Stimulated activated CD8-positive, alpha-beta memory T cell treated with anti-CD3 and anti-CD28 coated beads, Interleukin-4, amount 100 ng/mL, for 1 hour (primary cell): ENCODE measurements at places on chromosomes 16 and 17.

GRCh38 chr16:80103463-80103862, 437.3 kb upstream of the DYNLRB2 start:
- no peak for DNase-seq

GRCh38 chr17:36784633-36785032, 152.6 kb upstream of the LHX1 start:
- DNase-seq = no peak

GRCh38 chr16:85762970-85763369, 12.1 kb upstream of the C16orf74 start:
- DNase-seq = no peak

- no peak for DNase-seq
These were observed 14.5 kb downstream of the CD300LB start for GRCh38 chr17:74516561-74517328.

DNA sequence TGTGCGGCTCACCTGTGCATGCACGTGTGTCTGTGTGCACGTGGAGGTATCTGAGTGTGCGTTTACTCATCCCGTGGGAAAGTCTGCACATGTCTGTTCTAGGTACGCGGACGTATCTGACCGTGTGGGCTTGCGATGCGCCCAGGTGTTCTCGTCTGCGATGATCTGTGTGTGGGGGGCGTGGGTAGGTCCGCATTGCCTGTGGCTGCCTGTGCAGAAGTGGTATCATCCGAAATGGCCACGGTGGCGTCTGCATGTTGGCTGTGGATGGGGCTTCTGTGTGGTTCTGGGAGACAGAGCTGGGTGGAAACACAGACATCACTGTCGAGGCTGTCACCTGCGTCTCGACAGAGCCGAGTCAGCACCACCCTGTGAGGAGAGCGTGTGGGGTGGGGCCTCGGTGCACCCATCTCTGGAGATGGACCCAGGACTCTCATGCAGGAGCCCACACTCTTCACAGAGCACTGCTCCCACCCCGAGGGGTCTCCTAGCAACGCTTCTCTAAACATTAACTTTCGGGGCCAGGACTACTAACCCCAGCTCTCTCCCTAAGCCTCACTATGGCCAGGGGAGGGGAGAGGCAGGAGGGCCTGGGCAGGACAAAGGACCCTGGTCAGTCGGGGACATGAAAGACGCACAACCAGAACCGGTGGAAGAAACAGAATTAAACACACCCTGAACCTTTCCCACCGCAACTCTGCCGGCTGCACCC, 8.4 kb downstream of the DPEP1 start:
- DNase-seq = no peak

DNA sequence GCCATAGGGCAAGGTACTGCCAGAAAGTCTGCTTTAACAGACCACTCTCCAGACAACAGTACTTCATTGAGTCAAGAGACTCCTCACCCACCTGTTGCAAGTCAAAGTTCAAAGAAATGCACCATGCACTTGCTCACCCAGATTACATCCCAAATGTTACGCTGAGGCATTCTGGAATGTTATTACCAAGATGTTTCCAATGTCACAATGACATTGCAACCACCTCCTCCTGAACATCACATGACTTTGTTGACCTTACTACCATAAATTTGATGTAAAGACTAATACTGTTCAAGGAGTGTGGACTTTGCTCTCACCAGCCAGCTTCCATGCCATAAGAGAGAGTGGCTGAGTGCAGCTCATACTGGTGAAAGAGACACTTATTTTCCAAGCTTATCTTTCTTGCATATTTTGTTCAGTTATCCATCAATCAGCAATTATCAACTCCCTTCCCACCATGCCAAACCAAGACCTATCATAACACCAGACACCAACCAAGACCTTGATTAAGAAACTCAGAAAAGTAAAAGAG, 58.5 kb upstream of the BCAR1 start:
- no peak for DNase-seq

- no peak for DNase-seq
These were observed 24.3 kb downstream of the TAC4 start for GRCh38 chr17:49823614-49824013.

- no peak for DNase-seq
These were observed 63.0 kb upstream of the CBX4 start for GRCh38 chr17:79902146-79902791.

- DNase-seq = no peak
These were observed 28.9 kb upstream of the GSE1 start for GRCh38 chr16:85584267-85584666.

GRCh38 chr16:1059310-1059709, 13.2 kb upstream of the SSTR5 start:
- no peak for DNase-seq

DNA sequence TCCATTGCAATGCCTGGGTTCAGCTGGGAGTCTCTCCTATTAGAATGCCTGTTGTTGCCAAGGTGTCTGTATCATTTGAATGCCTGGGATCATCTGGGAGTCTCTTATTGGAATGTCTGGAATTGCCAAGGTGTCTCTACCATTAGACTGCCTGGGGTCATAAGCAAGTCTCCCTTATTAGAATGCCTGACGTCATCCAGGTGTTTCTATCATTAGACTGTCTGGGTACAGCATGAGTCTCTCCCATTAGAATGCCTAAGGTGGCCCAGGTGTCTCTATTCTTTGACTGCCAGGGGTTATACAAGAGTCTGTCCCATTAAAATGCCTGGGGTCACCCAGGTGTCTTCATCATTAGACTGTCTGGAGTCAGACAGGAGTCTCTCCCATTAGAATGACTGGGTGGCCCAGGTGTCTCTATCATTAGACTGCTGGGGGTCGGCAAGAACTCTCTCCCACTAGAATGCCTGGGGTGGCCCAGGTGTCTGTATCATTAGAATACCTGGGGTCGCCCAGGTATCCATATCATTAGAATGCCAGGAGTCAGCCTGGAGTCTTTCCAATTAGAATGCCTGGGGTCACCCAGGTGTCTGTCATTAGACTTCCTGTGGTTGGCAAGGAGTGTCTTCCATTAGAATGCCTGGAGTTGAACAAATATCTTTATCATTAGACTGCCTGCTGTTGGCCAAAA, 2274.0 kb downstream of the TP53TG3F start:
- no peak for DNase-seq

DNA sequence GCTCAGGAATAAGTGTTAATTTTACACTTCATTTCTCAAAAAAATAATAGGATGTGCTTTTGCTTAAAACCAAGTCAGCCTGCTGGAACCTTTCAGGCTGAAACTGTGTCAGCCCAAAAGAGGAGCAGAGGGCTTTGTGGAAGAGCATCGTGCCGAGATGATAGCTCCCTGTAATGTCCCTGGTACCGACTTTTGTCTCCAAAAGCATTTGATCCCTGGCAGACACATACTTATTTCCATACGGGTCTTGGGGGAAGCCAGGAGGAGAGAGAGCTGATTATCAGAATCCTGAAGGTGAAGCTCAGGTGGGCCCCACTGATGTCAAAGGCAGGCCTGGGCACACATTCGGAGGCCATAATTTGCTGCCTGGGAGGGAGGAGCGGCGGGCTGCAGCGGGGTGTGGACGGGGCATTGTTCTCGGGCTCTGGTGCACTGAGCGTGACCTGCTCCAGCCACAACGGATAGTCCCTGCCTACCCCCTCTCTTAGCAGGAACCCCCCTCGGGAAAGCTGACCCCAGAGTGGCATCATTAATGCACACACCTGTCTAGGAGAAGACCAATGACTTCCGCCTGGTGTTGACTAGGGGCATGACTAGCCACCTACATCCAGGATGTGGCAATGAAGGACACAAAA, 155.9 kb downstream of the C16orf78 start:
- no peak for DNase-seq

GRCh38 chr16:51231702-51232101, 80.6 kb upstream of the SALL1 start:
- DNase-seq = no peak

- no peak for DNase-seq
These were observed 96.5 kb downstream of the WSCD1 start for GRCh38 chr17:6166492-6167179.

DNA sequence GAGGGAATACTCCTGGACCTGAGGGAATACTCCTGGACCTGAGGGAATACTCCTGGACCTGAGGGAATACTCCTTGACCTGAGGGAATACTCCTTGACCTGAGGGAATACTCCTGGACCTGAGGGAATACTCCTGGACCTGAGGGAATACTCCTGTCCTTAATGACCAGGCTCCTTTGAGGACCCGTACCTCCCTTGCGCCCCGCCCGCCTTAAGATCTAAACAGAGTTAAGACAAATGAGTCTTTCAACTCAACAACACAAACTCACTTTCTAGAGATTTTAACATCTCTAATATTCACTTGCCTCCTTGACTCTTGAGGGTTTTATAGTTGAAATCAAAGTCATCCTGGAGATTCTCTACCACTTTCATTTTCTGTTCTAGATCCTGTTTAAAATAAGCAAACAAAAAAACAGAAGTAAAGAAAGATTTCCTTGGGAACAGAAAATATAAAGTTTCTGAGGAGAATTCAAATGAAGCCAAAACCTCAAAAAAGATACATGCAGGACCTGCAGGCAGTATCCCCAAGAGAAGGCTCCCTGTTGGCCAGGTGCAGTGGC, 49.7 kb downstream of the STAT3 start:
- DNase-seq = no peak

GRCh38 chr17:8905331-8905730, 37.9 kb upstream of the PIK3R6 start:
- DNase-seq = no peak

GRCh38 chr16:29820730-29821642, 724 bp downstream of the MVP start:
- DNase-seq = no peak

- no peak for DNase-seq
These were observed 24.8 kb upstream of the KDM6B start for GRCh38 chr17:7809086-7809790.

- DNase-seq = no peak
These were observed 39.5 kb upstream of the TMEM132E start for GRCh38 chr17:34539881-34540280.

DNA sequence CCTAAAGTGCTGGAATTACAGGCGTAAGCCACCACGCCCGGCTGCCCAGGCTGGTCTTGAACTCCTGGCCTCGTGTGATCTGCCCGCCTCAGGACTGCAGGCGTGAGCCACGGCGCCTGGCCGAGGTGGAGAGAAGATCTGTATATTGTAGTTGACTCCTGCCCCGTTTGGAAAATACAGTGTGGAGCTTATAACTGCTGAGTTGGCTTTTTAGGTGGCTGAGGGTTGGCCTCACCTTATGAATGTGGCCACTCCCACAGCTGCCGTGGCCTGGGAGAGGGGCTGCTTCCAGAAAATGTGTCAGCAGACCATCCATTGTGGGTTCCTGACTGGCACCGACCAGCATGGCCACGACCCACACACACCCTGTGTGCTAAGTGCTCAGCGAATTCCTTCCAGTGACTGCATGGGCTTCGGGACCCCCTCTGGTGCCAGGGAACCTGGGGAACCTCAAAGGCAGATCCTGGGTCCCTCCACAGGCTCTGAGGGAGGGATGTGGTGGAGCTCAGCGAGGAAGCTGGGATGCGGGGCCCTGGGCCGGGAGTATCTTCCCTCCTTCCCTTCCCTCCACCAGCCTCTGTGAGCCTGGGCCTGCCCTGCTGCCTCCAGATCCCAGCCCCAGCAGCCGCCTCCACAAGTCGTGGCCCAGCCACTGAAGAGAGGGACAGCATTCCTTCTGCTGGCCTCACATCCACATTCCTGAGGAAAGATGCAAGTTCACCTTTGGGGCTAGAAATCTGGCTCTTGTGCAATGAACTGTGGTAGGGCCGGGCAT, 10.9 kb upstream of the RAB11FIP3 start:
- DNase-seq = no peak

GRCh38 chr16:11345040-11345862, at the start of gene RMI2:
RMI2 (plus strand) TSS chr16:11345459; CDS start chr16:11345472, 13 bp downstream.
- DNase-seq = peak; percentile 79

GRCh38 chr16:86732621-86733295, 154.4 kb downstream of the FOXL1 start:
- DNase-seq = no peak

- no peak for DNase-seq
These were observed 12.9 kb upstream of the ELAC2 start for GRCh38 chr17:13030459-13031300.
